Stimulated activated CD8-positive, alpha-beta memory T cell treated with anti-CD3 and anti-CD28 coated beads, Interleukin-15, amount 100 ng/mL, for 4 hours (primary cell): ENCODE measurements at places on chromosomes 7 and 10.

DNA sequence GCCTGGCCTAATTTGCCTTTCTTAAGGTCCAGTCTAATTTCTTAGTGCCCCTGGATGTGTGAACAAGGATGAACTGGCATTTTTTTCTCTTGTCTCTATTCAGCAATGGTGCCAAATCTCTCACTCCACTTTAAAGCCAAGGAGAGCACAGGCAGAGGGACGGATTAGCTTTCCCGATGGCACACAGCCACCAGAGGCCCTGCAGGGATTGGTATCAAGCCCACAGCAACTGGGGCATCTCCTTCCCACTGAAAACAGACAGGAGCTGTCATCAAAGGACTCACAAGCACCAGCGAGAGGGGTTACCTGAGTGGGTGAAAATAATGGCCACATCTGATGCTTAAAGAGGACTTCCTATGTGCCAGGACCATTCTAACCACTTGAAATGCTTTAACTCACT, 83.1 kb downstream of the ITIH5 start:
- no peak for DNase-seq

DNA sequence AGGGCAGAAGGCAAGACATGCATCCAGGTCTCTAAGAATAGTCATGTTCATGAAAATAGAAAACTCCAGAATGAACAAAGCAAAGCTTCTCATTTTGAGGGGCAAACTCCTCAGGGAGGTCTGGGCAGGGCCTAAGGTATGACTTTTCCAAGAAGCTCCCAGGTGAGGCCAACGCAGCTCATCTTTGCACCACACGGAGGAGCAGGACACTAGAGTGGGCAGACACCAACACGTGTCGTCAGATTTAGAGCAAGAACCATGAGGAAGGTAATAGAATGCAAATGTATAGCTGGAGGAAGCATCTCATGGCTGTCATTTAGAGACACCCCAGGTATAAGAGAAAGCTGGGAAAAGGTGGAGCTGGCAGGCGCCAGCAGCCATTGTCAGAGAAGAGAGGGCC, 95.7 kb downstream of the WDFY4 start:
- DNase-seq = no peak

GRCh38 chr7:39271402-39271801, 293.7 kb downstream of the POU6F2 start:
- no peak for DNase-seq

DNA sequence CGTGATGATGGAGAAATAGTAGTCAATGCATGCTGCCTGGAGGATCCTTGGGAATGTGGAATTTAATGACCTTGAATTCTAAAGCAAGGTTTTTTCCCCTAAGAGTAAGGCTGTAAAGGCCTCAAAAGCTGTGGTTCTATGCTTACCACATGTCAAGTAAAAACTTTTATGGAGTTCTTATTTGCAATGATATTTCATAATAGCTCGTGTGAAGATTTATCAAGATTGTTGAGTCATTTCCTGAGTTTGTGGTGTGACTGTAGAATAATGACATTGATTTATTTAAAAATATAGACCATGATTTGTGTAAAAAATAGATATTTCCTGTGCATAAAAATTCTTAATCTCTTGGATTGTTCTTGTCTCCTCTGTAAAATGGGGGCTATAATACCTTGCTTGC, 67.5 kb upstream of the SORCS1 start:
- no peak for DNase-seq

DNA sequence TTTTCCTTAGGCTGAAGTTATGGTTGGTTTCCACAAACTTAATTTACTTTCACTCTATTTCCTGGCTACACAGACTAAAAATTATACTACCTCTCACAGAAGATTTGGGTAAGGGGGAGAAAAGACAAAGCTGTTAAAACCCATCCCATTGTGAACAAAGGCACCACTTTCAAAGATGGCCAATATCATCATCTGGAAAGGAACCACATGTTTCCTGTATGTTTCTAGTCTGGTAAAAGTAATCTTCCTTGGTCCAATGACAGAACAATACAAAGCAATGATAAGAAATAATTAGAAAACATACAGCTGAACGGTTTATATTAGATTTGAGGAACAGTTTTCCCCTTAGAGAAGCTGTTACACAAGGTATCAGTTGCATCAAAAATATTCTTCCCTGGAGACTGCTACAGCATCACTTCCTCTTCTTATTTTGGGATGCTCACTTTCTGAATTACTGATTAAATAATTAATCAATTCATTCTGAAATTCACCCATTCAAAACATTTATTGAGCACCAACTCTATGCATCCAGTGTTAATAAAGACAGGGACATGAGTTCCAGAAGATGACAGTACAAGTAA, 8.5 kb upstream of the SFR1 start:
- no peak for DNase-seq

DNA sequence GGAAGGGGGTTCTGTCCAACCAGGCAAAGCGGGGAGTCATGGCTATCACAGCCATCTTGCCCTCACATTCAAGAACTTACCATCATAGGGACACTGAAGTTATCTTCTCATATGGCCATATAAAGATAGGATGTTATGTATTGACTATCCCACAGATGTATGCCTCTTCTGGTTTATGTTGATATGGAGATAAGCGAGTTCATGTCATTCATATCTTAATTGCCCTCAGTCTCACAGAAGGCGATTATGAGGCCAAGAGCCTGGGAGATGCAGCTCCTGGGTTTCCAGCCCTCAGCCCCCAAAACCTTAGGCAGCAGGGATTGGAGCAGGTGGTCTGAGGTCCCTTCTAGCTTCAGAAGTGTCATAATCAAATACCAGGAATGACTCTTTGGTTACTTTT, 8.5 kb upstream of the ANKRD61 start:
- DNase-seq = no peak

DNA sequence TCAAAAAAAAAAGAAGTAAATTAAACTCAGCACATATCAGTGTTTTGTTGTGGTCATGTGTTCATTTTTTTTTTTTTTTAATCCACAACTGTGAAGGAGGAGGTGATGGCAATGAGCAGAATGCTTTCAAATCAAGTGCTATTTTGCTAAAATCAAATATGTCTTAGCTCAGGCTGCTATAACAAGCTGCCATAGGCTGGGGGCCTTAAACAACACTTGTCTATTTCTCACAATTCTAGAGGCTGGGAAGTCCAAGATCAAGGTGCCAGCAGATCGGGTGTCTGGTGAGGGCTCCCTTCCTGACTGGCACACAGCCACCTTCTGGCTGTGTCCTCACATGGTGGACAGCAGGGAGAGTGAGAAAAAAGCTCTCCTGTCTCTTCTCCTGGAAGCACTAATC, 203.9 kb downstream of the FAM107B start:
- no peak for DNase-seq

DNA sequence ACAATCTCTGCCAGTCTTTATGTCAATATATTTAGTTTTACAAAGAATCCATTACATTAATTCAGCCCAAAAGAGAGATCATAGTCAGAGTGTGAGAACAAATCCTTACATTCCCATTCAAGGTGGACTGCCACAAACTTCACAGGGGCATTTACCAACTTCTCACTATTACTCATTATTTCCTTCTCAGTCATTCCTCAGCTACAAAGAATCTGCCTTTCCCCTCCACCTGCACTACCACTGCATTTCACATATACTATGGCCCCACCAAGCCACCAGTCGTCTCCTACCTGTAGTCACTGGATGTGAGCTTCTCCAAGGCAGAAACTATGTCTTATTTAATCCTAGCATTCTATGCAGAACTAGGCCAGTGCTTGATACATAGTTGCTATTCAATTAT, 94.3 kb downstream of the USP6NL start:
- DNase-seq = no peak

GRCh38 chr7:18213652-18214051, 186.0 kb upstream of the PRPS1L1 start:
- no peak for DNase-seq
